ENCODE measurements at places on chromosomes 4 and X.

DNA sequence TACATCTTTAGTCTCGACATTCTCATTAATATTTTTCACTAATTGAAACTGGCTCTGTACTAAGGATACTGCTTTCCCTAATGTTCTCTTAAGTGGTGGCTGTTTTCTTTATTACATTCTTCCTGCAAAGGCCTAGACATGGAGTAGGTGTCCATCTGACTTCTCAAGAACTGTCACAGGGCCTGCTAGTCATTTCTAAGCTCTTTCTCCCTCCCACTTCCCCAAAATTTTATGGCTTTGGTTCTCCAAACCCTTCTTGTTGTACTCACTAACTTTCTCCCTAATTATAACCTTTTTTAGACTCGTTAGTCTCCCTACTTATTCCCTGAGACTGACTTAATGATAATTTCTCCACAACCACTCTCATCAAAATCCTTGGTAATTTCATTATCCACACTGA is 133.3 kb downstream of the SPOCK3 start:
- DNase-seq = no peak

DNA sequence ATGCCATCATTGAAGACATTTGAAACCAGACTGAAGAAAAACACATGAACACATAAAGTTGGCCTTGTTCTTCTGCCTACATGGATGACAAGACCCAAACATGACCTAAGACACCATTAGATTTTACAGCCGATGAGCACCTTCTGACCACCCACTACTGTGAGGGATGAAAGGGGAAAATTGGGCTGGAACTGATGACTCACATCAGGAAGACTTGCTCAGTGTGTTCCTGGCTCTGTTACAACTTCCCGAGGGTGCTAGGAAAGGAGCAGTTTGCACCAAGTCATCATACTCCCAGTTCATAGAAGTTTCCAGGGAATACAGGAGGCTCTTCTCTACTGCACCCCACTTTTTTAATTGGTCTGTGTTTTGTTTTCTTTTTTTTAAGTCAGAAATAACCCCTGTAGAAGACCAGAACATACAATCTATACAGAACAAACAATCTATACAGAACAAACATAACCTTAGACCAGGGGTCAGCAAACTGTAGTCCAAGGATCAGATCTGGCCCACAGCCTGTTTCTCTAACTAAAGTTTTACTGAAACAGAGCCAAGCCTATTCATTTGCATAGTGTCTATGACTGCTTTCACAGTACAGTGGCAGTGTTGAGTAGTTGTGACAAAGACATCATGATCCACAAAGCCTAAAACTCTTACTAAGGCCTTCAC is 25.3 kb downstream of the BTC start:
- DNase-seq = no peak

GRCh38 chr4:43296946-43297528 is 404.5 kb downstream of the GRXCR1 start:
- no peak for DNase-seq

GRCh38 chrX:11768039-11768438 is 10.0 kb downstream of the MSL3 start:
- DNase-seq = no peak

- no peak for DNase-seq
Observed at GRCh38 chrX:87517571-87518141, at the start of gene KLHL4. TSS of gene KLHL4 (plus strand) at chrX:87517802. CDS start at chrX:87517894, 92 bp downstream.

GRCh38 chr4:57190601-57191481 is 80.7 kb upstream of the IGFBP7 start:
- DNase-seq = no peak

DNA sequence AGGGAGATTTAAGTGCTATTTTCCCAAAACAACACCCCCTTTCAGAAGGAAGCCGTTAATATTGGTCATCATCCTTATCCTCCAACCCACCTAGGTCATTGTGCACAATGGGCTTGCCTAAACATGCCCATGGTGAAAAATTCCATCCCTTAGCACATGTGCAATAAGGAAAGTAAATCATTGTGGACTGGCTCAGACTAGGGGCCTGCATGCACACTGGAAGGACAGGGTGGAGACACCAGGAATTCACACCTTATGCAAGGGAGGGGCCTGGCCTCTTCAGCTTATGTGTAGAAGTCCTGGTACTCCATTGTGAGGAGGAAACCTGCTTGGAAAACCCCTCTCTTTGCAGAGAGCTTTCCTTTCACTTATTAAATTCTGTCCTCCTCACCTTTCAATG is 311.4 kb upstream of the NDST4 start:
- no peak for DNase-seq

GRCh38 chr4:4861390-4862018 is 2.0 kb downstream of the MSX1 start:
- DNase-seq = no peak

GRCh38 chrX:27254656-27255055 is 208.5 kb downstream of the PPP4R3C start:
- DNase-seq = no peak

DNA sequence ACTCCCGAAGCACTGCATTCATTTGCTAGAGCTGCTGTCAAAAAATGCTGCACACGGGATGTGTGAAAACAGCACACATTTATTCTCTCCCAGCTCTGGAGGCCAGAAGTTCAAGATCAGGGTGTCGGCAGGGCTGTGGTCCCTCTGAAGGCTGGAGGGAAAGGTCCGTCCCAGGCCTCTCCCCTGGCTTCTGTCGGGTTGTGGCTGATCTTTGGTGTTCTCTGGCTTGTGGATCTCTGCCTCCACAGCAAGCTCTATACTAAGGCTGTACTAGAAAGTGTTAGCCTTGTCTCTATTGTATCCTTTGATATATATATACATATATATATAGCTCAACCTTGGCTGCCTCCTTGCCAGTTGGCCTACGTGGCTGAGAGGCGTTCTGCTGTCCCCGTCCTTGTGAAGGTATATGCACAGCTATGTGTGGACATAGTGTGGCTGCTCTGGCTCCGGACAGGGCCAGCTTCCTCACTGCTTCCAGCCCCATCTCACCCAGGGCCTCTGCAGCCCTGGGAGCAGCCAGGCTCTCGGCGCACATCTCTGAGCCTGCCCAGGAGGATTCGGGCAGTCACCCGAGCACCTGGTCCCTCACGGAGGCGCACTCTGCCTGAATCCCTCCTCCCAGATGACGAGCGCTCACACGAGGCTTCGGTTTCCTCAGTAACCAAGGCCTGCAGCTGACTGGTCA is 15.0 kb upstream of the DUSP9 start:
- no peak for DNase-seq
